ENCODE measurements at places on chromosomes 1 and 21. TPM values are rescaled to one million over a fixed set of nuclear protein-coding genes. Genes with fewer than 3 reads are reported as not detected.

Gene PDZK1
- total RNA-seq = 3.3 TPM

Gene AIM2
- total RNA-seq = 1.3 TPM

Gene ZFP69
- total RNA-seq = 1.8 TPM

Gene SELENON
- total RNA-seq = 61.6 TPM

Gene ERICH3
- 1.1 TPM for total RNA-seq

Gene WNT2B
- total RNA-seq = 1.7 TPM

Gene PRKAA2
- 2.6 TPM for total RNA-seq

Gene OXCT2
- 2.1 TPM for total RNA-seq

Gene CD5L
- total RNA-seq = not detected

Gene PGLYRP3
- total RNA-seq = not detected

All from adrenal gland (tissue), 19 donors.